ENCODE measurements at places on chromosomes 1 and 21.

- DNase-seq, result no peak
Observed at GRCh38 chr1:182596934-182597333, 7.3 kb downstream of the RGS16 start.

- DNase-seq, result no peak
Observed at GRCh38 chr1:153250166-153250565, 9.3 kb upstream of the LORICRIN start.

- peak; percentile 62 for DNase-seq
Observed at GRCh38 chr1:200409203-200409760, 554 bp downstream of the ZNF281 start.

DNA sequence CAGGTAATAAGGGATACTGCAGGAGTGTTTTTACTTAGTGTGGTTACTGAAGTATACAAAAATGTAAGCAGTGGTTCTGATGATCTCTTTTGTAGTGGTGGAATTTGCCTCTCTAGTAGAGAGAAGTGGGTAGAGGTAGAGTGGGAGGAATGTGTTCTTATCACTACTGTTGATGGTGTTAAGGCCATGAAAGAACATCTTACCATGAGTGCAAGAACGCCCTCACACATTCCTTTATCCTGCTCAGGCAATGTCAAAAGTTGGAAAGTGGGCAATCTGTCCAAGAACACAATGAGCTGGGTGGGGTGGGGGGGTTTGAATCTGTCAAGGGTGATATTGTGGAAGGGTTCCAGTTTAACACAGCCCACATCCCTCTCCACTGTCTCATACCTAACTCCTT, 78.6 kb downstream of the TTLL7 start:
- no peak for DNase-seq

GRCh38 chr1:39194398-39195051, 10.0 kb upstream of the MACF1 start:
- no peak for DNase-seq

GRCh38 chr1:168767894-168768584, 39.0 kb upstream of the DPT start:
- DNase-seq, result no peak

DNA sequence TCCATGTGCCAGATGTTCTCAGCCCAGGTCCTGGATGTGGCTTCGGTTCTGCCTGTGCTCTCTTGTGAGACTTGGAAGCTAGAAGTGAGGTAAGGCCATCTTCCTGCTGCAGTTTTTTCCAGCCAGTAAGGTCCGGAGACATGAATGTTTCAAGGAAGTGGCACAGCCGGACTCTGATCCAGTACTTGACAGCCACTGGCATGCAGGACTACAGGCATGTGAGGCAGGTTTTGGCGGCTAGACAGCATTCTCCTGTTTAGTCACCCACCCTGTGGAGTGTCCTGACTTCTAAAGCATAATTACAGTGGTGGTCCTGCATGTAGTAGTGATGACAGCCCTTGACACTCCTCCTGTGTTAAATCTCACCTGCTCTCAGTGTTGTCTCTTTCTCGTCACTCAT, 72.3 kb downstream of the TNFSF4 start:
- no peak for DNase-seq

GRCh38 chr1:164759144-164759920, 200.3 kb downstream of the PBX1 start:
- no peak for DNase-seq

DNA sequence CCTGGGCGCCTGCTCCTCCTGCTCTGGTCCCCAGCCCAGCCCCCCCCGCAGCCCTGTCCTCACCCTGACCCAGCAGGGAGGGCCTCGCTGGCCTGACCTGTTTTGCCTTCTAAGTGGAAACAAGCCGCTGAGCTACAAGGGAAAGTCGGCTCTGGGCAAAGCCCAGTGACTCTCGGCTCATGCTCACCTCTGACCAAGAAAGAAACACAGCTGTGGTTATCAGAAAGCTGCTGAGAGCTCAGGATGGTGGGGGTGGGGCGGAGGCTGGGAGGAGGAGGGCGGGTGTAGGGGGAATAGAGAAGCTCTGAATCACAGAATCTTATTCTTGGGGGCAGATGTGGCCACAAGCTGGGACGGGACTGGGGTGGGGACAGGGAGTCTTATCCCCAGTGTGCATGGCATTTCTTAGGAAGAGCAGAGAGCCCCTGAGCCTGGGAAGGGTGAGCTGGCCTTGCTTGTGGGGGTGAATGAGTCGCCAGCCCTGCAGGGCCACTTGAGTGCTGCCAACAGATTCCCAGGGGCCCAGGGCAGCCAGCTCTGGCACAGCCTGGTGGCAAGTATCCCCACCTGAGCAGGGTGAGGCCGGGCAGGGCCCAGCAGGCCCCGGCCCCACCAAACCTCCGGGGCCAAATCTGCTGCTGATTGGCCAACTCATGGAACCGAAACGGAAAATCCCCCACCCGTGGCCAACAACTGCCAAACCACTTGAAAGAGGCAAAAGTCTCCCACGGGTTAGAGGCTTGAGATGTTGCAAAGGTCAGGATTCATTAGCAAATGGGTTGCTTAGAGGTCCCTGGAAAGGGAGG, 120.6 kb downstream of the SPSB1 start:
- DNase-seq, result peak; percentile 42

DNA sequence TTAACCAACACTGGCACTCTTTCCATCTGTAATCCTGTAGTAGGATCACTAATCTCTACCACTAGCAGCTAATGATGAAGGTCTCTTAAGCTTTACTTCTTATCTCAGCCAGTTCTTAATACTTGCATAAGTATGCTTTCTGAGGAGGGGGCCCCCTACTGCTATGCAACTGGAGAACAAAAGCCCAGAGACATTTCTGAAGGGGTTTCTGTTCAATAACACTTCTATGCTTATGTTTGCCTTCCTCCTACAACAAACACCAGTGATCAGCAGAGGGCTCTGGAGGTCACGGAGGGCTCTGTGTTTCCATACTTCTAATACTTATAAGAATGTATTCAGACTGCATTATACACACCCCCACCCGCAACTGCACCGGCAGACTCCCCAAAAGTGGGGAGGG, 215.8 kb downstream of the BARHL2 start:
- peak; percentile 8 for DNase-seq

GRCh38 chr1:58577654-58578030, 590 bp upstream of the TACSTD2 start:
- DNase-seq, result peak; percentile 86

- no peak for DNase-seq
Observed at GRCh38 chr1:198001776-198002408, 84.7 kb downstream of the LHX9 start.

DNA sequence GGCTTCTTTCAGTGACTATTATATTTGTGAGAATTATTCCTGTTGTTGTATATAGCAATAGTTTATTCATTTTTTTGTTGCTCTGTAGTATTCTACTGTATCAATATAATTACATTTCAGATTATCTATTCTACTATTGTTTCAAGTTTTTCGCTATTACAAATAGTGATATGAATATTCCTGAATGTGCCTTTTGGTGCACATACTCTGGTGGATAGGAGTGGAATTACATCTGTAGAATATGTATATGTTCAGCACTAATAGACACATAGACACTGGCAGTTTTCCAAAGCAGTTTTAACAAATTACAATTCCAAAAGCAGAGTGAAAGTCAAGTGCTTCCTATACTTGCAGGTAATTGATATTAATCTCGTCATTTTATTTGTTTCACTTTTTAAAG, 696.2 kb upstream of the PRMT6 start:
- DNase-seq, result peak; percentile 29

DNA sequence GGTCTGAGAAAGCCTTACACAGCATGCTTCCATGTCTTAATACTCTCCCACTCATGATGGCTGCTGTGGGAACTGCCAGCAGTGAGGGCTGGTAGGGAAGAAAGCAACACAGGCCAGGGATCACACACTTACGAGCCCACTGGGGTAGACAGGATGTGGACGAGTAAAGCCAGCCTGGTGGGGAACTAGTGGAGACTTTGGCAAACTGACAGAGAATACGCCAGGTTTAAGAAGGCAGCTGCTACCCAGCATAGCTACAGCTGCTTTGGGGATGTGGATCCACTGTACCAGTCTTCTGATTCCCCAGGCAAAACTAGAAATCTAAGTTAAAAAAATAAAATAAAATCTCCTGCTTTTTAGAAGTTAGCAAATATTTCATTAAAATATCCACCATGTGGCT, 664.0 kb downstream of the SMYD3 start:
- DNase-seq, result no peak

- DNase-seq, result no peak
Observed at GRCh38 chr1:16092923-16093511, 19.6 kb upstream of the FAM131C start.

Data from DMS53 (cell line).